ENCODE measurements at places on chromosomes 4 and X. TPM values are rescaled to one million over a fixed set of nuclear protein-coding genes. Genes with fewer than 3 reads are reported as not detected.

DNA sequence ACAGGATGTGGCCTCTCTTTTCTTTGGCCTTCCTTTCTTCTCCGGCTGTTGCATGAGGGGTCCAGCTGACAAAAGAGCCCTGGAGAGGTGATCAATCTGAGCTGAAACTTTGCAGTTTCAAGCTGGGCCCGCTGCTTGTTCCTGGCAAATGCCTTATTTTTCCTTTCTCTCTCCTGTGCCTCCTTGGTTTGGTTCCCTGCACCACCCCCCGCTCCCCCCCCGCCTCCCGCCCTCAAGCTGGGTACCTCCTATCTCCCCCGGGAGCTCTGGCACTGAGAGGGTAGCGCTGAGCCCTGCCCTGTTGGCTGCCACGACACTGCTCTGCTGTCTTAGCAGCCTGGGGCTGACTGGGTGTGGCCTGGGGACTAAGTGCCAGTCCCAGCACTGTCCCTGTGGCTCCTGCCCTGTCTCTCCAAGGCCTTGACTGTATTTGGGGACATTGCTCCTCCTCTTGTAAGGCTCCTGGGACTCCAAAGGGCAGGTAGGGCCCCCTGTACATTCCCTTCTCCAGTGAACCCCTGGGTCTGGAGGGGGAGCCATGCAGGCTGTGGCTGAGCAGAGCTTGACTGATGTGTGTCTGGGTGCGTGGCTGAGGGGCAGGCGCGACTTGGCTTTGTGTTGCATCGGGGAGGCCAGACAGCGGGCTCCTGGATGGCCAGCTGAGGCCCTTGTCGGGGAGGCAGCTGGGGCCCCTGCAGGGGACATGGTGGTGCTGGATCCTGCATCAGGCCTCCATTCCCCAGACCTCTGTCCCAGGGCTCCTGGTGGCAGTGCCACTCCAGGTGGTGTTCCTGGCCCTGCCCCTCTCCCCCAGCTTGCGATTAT lies 1.1 kb downstream of the PLXNA3 start:
- DNase-seq: no peak
- peaks cover 2% of the 10 kb centered on the region for H3K36me3 ChIP-seq
- H3K27ac ChIP-seq: peak overlapping the region; percentile 80
- H3K4me1 ChIP-seq: 0 out of 2 replicates have a peak, but pooled peaks cover 7% of the 10 kb centered on the region

- no peak overlapping the region for H3K4me3 ChIP-seq
- H3K27me3 ChIP-seq: no peaks in the 10 kb centered on the region
- H3K4me1 ChIP-seq: no peaks in the 10 kb centered on the region
- no peak overlapping the region for H3K27ac ChIP-seq
- no peaks in the 10 kb centered on the region for H3K36me3 ChIP-seq
- DNase-seq: no peak
These were observed 14.1 kb upstream of the MRPL1 start for GRCh38 chr4:77848508-77848907.

- H3K4me3 ChIP-seq: no peak overlapping the region
- DNase-seq: no peak
- H3K27me3 ChIP-seq: no peaks in the 10 kb centered on the region
- H3K4me1 ChIP-seq: no peaks in the 10 kb centered on the region
- no peak overlapping the region for H3K27ac ChIP-seq
These were observed 412.5 kb upstream of the KLHL4 start for GRCh38 chrX:87105131-87105530.

DNA sequence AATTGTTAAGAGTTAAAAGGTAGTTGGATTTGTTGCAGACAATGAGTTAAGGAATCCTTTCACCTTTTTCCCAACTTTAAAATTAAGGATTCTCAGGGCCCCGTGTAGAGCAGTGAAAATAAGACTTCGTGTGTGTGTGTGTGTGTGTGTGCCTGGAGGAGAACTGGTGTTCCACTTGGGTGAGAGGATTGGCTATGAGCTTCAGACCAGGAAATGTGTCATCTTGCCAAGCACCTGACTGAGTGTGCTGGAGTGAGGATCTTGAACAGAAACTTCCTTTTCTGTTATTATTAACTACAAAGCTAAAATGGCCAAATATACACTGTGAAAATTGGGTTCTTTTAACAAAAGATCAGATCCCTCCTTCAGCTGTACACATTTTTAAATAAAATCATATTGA lies 113.1 kb upstream of the VCX2 start:
- no peak for DNase-seq
- H3K36me3 ChIP-seq: no peaks in the 10 kb centered on the region
- no peaks in the 10 kb centered on the region for H3K4me1 ChIP-seq
- H3K27me3 ChIP-seq: no peaks in the 10 kb centered on the region
- H3K27ac ChIP-seq: no peak overlapping the region

GRCh38 chr4:98620087-98620784 lies 38.2 kb downstream of the TSPAN5 start:
- no peak overlapping the region for H3K4me3 ChIP-seq
- DNase-seq: no peak
- no peaks in the 10 kb centered on the region for H3K27me3 ChIP-seq
- peaks cover 90% of the 10 kb centered on the region for H3K4me1 ChIP-seq

DNA sequence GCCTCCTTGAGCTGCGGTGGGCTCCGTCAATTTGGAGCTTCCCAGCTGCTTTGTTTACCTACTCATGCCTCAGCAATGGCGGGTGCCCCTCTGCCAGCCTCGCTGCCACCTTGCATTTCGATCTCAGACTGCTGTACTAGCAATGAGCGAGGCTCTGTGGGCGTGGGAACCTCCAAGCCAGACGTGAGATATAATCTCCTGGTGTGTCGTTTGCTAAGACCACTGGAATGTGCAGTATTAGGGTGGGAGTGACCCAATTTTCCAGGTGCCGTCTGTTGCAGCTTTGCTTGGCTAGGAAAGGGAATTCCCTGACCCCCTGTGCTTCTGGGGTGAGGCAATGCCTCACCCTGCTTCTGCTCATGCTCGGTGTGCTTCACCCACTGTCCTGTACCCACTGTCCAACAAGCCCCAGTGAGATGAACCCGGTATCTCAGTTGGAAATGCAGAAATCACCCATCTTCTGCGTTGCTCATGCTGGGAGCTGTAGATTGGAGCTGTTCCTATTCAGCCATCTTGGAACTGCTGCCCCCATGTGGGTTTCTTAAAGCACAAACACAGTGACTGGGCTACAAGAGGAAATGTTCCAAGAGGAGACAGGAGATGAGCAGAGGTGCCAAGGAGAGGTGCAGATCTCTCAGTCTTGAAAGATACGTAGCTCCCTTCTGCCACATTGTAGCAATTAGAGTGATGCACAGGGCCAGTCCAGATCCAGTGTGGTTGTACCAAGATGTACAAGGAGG lies 193.0 kb upstream of the IGFBP7 start:
- no peak for DNase-seq
- H3K36me3 ChIP-seq: no peaks in the 10 kb centered on the region
- no peak overlapping the region for H3K4me3 ChIP-seq
- H3K27me3 ChIP-seq: no peaks in the 10 kb centered on the region

DNA sequence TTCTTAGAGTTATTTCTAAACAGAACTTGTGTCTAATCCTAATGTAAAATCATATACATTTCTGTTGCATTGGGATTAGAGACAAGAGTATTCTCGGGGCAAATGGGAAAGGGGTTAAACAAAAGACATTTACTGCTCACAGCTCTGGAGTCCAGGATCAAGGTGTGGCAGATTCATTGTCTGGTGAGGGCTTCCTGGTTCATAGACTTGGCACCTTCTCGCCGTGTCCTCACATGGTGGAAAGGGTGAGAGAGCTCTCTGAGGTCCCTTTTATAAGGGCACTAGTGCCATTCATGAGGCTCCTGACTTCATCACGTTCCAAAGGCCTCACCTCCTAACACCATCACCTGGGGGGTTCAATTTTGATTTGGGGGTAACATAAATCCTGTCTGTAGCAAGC lies 90.3 kb upstream of the PRKX start:
- H3K27me3 ChIP-seq: 0 out of 2 replicates have a peak, but pooled peaks cover 3% of the 10 kb centered on the region
- no peak overlapping the region for H3K4me3 ChIP-seq
- no peaks in the 10 kb centered on the region for H3K36me3 ChIP-seq
- DNase-seq: no peak

Gene CT55
- total RNA-seq: not detected
